ENCODE measurements at places on chromosomes 5 and 9.

DNA sequence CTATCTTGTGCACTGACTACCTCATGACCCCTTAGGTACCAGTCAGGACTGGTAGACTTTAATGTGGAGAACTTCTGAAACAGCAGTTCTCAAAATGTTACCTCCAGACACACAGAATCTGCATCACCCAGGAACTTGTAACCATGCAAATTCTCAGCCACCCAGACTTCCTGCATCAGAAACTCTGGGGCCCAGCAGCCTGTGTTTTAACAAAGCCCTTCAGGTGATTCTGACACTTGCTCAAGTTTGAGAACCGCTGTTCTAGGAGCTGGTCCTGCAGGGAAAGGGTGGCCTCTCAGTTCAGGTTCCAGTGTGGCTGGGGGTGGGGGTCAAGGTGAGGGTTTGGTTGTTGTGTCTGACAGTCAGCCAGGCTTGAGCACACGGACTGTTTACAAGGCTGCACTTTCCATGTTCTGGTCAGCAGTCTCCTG lies 28.4 kb downstream of the ZFP62 start:
- DNase-seq, result no peak

GRCh38 chr9:17064558-17064957 lies 70.3 kb upstream of the CNTLN start:
- DNase-seq, result no peak

GRCh38 chr9:7936163-7936562 lies 136.6 kb upstream of the DMAC1 start:
- no peak for DNase-seq

DNA sequence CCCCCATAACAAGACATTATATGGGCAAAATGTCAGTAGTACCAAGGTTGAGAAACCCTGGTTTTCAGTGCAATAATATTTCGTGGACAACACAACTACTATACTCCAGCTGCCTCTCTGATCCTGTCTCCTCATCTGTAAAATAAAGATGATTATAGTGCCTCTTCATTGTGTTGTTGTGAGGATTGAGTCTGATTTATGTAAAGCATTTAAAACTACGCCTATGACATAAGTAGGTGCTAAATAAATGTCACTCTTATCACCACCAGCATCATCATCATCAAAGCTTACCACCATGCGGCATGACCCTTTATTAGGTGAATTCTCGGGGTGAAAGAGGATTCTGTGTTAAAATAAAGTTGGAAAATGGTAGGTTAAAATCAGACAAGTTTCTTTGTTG lies 67.8 kb upstream of the IFNE start:
- DNase-seq, result no peak

- no peak for DNase-seq
Observed at GRCh38 chr9:136940526-136941230, 3.9 kb downstream of the FBXW5 start.

DNA sequence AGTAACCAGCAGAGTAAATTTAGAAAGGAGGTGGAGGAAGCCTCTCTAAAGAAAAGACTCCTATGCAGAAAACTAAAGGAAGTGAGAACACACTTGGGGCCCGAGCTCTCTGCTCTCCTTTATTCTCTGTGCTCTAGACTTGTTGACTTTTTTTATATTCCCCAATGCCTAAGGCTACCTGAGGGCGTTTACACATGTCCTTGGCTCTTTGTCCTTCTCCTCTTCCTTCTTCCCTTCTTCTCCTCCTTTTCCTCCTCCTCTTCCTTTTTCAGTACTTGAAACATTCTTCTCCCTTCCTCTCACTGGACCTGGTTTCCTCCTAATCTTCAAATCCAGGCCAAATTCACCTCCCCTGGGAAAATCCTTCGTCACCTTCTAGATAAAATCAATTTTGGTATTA lies 256.4 kb upstream of the TRPC7 start:
- no peak for DNase-seq

DNA sequence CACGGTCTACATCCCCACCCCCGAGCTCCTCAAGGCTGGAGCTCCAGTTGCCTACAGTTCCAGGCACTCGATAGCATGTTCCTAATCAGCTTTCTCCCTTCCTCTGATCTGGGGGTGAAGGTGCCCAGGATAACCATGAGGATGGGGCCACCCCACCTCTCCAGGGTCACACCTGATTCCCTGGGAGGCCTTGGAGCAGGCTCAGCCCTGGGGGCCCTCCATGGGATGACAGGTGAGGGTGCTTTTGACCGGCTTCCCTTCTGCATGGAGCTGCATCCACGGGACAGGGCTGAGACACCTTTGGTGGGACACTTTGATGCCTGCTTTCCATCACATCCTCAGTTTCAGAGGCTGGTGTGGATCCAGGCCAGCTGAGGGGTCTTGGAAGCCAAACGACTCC lies 28.6 kb downstream of the GADD45G start:
- no peak for DNase-seq

GRCh38 chr9:126499911-126500599 lies 113.7 kb upstream of the LMX1B start:
- no peak for DNase-seq

- no peak for DNase-seq
Observed at GRCh38 chr5:122500245-122501088, 188.4 kb downstream of the SNCAIP start.

GRCh38 chr5:45521067-45521466 lies 175.1 kb downstream of the HCN1 start:
- DNase-seq, result no peak

- DNase-seq, result no peak
Observed at GRCh38 chr5:138603249-138603920, 28.2 kb upstream of the HSPA9 start.

DNA sequence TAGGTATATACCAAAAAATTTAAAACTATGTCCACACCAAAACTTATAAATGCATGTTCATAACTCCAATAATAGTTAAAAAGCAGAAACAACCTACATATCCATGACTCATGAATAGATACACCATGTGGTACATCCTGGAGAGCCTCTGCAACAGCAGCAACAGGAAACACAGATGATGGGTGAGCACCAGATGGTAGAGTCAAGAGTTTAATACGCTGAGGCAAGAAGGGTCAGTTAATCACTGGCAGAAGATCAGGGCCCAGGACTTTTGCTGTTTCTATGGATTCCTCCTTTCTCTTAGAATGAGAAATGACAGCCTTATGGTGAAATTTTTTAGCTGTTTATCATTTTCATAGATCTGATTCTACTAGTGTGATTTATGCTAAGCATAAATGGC lies 351.8 kb upstream of the ADAMTSL1 start:
- DNase-seq, result no peak

DNA sequence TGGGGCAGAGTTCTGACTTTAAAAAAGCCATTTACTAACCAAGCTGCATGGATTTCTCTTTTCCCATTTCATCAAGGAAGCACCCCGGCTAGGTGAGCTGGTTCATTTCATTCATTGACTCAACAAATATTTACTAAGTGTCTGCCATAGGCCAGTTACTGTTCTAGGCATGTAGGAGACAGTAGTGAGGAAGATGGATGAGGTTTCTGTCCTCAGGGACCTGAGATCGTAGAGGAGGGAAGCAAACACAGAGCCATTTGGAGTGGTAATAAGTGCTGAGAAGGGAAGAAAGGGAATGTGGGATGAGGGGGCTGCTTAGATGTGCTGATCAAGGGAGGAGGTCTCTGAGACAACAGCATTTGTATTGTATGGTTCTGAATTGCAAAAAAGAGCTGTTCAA lies 120.4 kb downstream of the C9orf152 start:
- DNase-seq, result no peak

GRCh38 chr5:1292139-1292538 lies 2.7 kb downstream of the TERT start:
- no peak for DNase-seq

- DNase-seq, result no peak
Observed at GRCh38 chr5:10424124-10424731, 17.5 kb upstream of the ROPN1L start.

DNA sequence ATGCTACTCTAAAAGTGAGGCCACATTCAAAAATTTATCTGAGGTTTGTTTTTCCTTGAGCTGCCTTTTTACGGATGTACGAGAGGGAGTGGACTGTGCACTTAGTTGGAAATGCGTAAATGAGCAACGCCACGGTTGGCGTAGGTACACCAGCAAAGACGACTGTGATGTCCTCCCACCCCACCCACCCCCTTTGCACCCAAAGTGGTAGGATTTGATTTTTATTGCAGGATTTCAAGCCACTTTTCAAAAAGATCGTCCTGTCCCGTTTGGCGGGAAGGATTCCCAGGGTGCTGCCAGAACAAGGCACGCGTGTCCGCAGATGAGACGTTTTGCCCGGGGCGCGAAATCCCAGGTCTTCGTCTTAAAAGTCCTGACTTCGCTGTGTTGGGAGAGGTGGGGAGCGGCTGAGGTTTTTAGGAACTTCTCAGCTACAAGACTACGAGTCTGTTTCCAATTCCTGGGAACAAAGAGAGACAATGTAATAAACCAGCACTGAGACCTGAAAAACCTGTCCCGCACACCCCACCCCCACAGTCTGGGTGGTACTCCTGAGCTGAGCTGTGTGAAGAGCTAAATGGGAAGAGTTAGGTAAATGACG lies 1.0 kb upstream of the TLE1 start:
- DNase-seq, result no peak

DNA sequence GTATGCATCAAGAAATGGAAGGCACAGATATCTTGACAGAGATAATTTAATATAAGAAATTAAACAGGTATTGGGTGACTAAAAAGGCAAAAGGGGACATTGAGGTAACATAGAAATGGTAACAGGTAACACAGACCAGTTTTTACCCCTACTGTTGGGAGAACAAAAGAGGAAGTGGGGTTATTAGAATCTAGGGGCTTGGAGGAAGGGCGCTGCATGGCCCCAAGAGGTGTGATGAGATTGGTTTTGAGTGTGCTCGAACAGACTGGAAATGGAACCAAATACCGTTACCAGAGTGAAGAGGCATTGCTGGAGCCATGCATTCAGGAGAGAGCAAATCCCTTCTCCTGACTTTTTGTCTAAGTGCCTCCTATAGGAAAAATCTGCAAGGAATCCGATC lies 193.9 kb downstream of the ALDH1A1 start:
- no peak for DNase-seq

GRCh38 chr5:158920736-158921135 lies 179.0 kb downstream of the EBF1 start:
- no peak for DNase-seq
